ENCODE measurements at places on chromosomes 2 and 18.

GRCh38 chr2:54899576-54900200, 150.6 kb downstream of the RTN4 start:
- no peak for DNase-seq

DNA sequence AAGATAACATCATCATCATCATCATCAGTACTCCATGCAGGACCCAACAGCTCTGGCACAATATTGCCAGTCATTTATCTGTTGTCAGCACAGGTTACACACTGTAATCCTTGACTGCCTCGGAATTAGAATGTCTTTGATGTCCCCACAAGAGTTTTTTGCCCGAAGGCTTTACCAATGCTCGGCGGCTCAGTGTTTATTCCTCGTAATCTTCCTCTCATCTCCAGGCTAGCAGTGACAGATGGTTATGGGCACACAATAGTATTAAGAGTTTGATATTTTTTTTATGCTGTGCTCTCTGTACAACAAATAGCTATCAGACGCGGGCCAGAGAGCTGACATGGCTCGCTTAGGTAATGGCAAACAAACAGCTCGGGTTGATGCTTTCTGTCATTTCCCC, 515.2 kb downstream of the ZEB2 start:
- DNase-seq, result no peak

DNA sequence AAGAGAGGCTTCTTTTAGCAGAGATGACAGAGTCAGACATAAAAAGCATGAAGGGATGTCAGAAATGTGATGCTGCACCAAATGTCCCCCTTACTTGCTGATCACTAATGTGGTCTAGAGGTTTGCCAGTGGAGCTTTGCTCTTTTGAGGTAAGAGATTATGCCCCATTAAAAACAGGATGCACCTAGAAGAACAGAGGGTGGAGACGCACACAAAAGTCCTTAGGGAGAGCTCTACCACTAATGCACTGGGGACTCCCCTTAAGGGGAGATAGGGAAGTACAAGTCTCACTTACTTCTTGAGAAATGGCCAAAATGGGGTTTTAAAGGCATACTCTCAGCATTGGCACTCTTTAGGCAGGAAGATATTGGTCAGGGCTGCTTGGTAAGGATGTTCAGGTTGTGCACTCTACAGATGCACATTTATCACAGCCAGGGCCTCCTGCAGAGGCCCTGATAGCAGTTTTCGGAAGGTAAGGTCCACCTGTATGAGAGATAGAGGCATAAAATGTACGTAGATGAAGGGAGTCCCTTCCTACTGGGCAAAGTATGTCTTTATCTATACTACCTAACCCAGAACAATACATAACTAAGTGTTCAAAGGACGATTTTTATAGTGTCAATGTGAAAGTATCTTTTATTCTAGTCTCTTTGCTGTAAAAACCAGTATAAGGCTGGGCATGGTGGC, 17.0 kb upstream of the SCYGR1 start:
- peak; percentile 45 for DNase-seq

DNA sequence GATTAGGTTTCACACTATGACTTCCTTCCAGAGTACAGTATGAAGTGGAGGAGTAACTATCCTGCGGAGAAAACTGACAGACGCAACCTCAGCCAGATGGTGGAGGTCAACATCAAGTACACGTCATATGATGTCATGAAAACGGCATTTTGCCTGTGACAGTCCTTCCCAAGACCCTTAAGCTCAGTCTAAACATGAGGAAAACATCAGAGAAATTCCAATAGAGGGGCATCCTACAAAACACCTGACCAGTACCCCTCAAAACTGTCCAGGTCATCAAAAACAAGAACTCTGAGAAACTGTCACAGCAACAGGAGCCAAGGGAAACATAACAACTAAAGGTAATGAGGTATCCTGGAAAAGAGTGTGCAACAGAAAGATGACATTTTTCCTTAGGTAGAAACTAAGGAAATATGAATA, 1.7 kb downstream of the RNU4ATAC start:
- DNase-seq, result no peak

DNA sequence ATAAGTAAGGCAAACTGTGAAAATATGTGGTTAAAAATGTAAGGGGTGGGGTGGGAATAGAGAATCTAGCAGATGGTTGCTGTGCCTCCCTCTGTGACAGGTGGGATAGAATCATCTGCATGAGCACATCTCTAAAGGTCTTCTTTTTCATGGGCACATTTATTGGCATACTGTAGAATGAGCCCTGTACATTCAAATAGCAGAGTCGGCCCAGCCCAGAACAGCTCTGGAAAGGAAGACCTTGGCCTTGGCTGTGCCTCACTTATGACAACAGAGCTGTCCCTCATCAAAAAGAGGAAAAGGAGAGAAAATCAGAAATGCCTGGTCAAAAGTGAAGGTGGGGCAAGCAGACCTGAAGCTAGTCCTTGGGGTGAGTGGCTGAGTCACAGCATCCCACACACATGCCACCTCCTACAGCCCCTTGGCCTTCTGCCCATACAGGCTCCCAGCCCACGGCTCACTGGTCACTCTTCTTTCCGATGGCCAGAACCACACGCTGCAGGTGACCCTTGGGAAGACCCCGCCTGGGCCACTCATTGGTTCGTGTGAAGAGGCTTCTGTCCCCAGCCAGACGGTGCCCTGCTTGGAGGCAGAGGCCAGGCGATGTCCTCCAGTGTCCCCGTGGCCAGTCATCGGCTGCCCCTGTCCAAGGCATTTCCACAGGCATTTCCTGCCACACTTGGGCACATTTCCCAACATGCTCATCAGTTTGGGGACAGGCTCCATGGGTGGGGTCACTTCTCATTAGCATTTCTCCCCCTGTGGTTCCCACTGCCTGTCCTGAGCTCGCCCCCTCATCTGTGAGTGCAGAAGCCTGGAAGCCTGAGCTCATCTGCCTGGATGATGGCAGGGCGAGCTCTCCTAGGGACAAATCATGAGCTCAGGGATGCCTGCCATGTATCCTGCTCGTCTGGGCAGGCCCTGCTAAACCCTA, 113.6 kb downstream of the MCFD2 start:
- DNase-seq, result no peak

DNA sequence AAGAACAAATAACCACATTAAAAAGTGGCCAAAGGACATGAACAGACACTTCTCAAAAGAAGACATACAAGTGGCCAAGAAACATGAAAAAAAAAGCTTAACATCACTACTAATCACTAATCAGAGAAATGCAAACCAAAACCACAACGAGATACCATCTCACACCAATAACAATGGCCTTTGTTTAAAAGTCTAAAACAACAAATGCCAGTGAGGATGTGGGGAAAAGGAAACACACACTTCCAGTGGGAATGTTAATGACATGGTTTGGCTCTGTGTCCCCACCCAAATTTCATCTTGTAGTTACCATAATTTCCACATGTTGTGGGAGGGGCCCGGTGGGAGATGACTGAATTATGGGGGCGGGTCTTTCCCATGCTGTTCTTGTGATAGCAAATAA, 147.1 kb downstream of the GALNT1 start:
- no peak for DNase-seq

- DNase-seq, result no peak
These were observed 13.7 kb upstream of the RMDN2 start for GRCh38 chr2:37911296-37911873.

DNA sequence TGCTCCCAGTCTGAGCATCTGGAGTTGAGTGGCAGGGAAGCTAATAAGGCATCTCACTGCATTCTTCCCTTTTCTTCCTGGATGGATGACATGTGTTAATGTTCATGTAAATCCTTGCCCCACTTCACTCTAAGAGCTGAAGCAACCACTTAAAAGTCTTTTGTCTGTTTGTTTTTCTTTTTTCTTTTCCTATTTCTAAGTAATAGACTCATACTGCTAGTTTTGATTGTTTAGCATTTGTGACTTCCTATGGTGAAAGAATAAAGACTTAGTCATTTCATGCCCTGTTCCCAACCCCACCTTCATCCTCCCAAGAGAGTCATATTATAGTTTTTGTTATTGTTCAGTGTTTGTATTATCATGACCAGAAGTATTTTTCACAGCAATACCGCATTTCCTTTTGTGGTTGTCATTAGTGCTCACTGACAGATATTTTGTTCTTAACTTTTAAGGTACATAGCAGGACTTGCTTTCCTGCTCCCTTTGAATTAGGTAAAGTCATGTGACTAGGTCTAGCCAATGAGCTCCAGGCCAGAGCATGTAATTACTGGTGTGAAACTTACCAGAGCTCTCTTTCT, 18.1 kb upstream of the SPP2 start:
- no peak for DNase-seq

- no peak for DNase-seq
These were observed 161.3 kb downstream of the MEIS1 start for GRCh38 chr2:66596256-66596655.

DNA sequence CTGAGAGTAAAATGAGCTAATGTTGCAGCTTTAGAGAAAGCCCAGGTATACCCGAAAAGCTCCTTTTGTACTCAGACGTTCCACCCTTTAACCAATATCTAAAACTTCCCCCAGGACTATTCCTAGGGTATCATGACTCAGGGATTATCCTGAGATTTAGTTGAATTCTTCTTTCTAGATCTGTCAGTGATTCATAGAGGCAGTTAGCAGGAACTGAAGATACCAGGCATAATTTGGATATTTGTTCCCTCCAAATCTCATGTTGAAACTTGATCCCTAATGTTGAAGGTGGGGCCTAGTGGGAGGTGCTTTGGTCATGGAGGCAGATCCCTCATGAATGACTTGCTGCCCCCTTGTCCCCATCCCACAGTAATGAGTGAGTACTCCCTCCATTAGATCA, 161.2 kb upstream of the LRP1B start:
- no peak for DNase-seq

- no peak for DNase-seq
These were observed 91.3 kb downstream of the TLK1 start for GRCh38 chr2:171069286-171069956.

GRCh38 chr2:85309699-85310321, 18.0 kb downstream of the TGOLN2 start:
- DNase-seq, result no peak

DNA sequence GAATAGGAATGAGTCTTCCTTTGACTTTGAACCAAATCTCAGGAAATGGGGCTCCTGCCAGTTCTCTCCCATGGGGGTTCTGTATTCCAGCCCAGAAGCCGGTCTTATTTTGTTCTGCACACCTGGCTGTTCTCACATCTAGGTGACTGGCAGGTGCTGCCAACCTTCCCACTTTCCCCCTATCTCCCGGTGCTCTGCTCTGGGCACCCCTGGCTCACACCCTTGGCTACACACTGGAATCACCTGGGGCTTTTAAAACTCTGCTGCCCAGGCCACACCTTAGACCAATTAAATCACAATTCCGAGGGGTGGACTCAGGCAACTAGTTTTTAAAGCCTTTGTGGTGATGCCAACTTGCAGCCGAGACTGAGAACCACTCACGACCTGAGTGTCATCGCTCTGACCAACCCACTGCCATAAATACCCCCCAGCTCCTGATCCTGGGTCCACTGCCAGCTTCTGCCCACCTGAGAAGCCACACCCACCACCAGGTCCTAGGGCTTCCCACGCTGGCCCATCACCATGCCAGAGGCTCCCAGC, 69.2 kb downstream of the KCNF1 start:
- no peak for DNase-seq

- DNase-seq, result no peak
These were observed 97.2 kb downstream of the SOS1 start for GRCh38 chr2:39023649-39024048.

DNA sequence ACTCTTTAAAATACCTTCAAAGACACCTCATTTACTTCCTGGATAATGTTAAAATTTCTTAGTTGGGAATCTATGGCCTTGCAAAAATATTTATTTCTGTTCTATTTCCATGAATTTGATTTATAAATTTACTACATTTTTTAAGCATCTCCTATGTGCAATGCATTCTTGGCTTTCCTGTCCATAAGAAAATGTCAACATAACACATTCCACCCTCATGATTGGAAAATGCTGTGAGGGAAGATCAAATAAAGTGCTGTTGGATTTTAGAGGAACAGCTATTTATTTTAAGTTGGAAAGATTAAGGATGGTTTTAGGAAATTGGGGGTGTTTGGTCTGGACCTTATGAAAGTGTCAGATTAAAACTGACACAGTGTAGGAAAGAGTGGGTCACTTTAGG, 45.4 kb upstream of the MC4R start:
- no peak for DNase-seq

DNA sequence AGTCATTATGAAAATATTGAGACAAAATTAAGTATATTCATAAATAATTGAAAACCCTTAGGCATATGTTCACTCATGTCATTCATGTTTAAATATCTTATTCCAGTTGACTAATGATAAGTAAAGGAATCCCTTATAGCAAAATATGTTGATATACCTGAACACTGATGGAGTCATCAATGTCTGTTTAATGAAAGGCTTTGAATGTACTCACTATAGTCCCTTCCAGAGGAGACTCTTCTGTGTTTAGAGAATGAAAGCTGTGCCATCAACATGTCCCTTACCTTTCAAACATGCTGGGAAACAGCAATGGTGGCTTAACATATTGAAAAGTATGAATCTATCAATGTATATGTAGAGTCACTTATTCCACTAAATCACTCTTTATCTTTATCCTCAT, 242.9 kb downstream of the KCNJ3 start:
- DNase-seq, result no peak

GRCh38 chr18:54712306-54712705, 116.0 kb upstream of the RAB27B start:
- no peak for DNase-seq

DNA sequence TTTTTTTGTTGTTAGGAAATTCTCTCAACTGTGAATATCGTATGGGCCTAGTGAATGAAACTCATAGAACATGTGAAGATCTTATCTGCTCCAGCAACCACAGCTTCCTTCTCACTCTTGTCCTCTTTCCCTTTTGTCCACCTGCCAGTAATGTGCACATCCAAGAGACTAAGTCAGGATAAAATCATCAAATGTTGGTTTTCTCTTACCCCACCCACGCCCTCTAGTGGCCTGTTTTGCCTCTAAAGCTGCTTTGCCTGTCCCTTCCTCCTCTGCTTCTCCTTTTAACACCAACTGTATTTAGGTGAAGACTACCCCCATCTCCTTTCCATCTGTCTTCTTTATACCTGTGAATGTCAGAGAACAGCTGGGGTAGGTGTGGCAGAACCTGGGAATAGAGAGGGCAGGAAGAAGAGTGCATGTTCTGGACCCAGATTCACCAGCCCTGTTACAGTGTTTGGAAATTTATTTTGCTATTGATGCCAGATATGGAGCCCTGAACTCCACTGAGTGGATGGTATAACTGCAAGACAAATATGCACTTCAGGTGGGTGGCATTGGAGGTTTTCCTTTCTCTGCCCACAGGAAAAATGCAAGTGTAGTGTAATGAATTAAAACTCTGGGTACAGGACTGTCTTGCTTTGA, 8.4 kb upstream of the MGAT5 start:
- peak; percentile 45 for DNase-seq

DNA sequence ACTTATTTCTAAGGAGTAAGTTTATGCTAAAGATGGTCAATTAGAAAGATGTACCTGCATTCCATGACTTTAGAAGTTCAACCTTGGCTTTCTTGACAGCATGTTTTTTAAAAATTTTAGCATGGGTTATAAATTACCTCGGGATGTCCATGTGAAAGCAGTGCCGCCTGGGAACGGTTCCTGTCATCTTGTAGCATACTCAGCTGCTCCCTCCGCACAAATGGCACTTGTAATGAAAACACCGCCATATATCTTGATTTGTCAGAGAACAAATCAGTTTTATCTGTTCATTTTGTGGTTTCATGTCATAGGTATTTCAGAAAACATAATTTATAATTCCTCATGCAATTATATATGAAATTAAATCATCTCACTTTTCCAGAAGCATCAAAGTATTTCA, 38.3 kb downstream of the SATB2 start:
- no peak for DNase-seq

GRCh38 chr2:5352286-5352685, 339.9 kb upstream of the SOX11 start:
- no peak for DNase-seq

GRCh38 chr2:196917802-196918201, 8.7 kb downstream of the PGAP1 start:
- no peak for DNase-seq

GRCh38 chr2:108633409-108633808, 85.9 kb upstream of the RANBP2 start:
- DNase-seq, result no peak
